ENCODE measurements at places on chromosomes 4 and X.

- no peak for DNase-seq
Measured at GRCh38 chr4:24144381-24144780, 254.5 kb upstream of the PPARGC1A start.

DNA sequence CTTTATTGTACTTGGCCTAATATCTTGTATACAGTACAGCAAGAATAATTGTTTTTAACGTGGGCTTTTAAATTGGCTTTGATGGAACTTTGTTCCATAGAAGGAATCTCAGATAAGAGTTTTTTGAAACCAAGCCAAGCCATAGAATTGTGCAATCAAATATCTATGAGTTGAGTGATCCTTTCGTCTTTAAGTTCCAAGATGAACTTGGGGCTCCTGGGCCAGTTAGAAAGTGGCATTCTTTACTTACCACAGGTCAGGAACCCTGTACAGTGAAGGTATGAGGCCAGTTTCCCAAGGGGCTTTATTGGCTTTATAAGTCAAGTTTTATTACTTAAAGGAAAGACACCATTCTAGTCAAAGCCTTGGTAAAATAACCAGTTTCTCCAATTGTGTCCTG, 2104.2 kb downstream of the PCDH7 start:
- DNase-seq: peak; percentile 21

- peak; percentile 91 for DNase-seq
Measured at GRCh38 chr4:40918330-40918729, 168.6 kb downstream of the NSUN7 start.

DNA sequence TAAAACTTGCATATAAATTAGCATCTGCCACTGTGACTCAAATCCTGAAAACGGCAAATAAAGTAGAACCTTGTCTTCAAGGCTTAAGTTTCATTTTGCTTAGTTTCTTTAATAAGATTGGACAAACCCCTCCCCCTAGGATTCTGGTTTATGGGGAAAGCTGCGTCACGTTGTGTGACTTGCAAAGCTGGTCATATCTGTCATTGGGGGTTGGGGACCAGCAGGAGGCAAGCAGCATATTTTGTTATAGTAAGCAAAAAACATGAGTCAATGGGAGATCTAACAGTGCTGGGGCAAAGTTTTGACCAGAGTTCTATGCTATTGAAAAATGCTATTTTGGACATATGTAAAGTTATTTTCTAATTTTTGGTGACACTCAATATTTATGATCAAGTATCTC, 407.3 kb downstream of the PCDH18 start:
- peak; percentile 85 for DNase-seq

- no peak for DNase-seq
Measured at GRCh38 chrX:134454506-134454905, 5.5 kb upstream of the HPRT1 start.

DNA sequence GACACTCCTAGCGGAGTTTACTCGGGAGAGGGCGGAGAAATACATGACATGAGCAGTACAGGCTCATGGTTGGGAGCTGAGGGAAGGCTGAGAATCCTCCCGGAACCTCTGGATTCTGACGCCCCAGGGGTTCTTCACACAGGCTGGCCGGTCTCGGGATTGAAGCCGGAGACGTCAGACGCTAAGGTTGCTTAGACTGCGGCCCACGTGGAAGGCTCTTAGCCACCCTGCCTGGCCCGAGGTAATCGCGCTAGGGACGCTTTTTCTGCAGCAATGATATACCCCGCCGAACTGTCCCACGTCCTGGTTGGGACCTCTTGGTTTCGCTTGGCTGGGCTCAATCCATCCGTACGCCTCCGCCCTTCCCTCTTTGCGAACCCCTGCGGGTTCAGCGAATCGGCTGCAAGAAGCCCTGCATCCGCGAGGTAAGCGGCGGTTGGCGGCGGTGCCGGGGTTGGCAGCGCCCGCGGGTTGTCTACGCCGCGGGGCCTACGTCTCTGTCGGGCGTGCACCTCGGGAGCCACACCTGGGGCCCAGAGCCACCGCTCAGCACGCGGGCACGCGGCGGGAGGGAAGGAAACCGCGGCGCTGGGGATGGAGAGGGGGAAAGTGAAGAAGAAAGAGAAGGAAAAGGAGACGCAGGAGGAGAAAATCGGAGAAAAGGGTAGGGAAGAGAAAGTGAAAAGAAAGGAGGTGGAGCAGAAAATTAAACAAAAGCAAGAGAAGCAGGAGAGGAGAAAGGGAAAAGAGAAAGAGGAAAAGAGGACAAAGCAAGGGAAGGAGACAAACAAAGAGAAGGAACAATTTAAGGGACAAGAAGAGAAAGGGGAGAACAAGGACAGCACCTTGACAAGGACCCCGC, at the start of gene ARL9:
TSS of gene ARL9 (plus strand) at position 523 of the 862 bp plus-strand sequence. CDS start at position 595, 72 bp downstream.
- peak; percentile 67 for DNase-seq

- no peak for DNase-seq
Measured at GRCh38 chr4:147307896-147308674, 172.8 kb upstream of the EDNRA start.

GRCh38 chrX:97027384-97027922, 143.7 kb downstream of the RPA4 start:
- DNase-seq: no peak

- DNase-seq: no peak
Measured at GRCh38 chr4:176762661-176763308, 29.9 kb downstream of the VEGFC start.

DNA sequence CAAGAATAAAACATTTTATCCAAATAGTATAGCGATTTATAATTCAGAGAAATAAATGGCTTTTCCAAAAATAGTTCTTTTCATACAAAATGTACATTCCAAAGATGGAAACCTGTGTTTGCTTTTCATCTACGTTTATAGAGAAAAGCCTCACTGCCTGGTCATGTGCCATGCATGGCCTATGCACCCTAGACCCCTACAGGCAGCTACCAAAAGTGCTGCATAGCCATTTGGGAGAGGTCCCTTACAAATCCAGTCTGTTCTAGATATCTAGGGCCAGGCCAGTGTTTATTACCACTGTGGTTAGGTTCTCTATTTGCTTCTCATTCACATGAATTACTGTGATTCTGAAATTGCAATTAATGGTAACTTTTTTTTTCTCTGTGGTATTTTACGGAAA, 17.2 kb downstream of the HMGB2 start:
- DNase-seq: no peak

Data from fibroblast of skin of scalp (primary cell).